T-cell (primary cell): ENCODE measurements at places on chromosomes 11 and 22.

DNA sequence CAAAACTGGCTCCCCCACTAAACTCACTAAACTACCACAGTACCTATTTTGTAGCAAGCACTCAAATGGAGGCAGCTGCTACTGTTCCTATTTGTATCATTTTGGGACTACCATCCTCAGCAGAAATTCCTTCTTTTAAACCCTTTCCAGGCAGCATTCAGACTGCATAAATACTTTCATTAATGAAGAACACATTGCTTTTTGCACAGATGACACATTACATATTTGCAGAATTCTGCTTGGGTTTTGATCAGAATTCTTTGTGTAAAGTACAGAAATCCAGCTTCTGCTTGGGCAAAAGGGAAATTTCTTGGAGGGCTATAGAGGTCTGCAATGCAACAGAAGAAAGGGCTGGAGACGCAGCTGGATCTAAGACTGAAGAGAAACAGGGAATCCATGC, 24.2 kb downstream of the RBX1 start:
- no peak for DNase-seq

DNA sequence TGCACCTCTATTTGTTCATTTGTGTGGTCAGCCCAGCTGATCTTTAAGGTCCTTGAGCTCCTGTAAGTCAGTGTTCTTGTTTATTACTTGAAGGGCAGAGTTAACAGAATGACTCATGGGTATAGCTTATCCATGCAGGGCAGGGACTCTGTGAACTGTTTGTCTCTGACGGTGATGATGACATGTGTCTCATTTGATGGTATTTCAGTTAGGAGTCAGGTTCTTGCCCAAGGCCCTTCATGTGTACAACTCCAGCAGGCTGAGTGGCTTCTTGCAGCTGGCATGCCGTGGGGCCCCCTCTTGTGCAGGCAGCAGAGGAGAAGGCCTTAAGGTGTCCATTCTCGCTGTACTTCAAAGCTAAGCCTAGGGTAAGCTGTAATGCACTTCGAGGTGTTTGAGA, 165.1 kb downstream of the DBX1 start:
- no peak for DNase-seq

- no peak for DNase-seq
Observed at GRCh38 chr11:2588809-2589537, 110.8 kb downstream of the KCNQ1OT1 start.

- DNase-seq, result no peak
Observed at GRCh38 chr11:63769714-63770455, 1.3 kb upstream of the ZFTA start.

GRCh38 chr11:27370374-27370773, 7.4 kb upstream of the CCDC34 start:
- DNase-seq, result no peak

DNA sequence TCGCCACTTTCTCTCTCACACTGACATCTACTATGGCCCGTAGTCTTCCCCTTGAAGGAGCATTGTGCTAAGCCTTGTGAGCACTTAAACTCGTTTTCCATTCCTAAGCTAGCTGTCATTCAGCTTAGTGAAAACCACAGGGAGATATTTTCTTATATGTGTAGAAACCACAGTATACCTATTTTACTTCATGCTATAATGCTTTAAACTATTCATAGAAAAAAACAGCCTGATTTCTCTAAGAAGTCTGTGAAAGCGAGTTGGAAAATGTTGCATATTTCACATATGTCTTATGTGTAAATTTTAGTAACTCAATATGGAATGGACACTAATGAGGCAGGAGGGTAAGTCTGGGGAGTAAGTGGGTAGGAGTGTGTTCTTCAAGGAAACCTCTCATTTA, 194.3 kb upstream of the CTSC start:
- DNase-seq, result no peak

DNA sequence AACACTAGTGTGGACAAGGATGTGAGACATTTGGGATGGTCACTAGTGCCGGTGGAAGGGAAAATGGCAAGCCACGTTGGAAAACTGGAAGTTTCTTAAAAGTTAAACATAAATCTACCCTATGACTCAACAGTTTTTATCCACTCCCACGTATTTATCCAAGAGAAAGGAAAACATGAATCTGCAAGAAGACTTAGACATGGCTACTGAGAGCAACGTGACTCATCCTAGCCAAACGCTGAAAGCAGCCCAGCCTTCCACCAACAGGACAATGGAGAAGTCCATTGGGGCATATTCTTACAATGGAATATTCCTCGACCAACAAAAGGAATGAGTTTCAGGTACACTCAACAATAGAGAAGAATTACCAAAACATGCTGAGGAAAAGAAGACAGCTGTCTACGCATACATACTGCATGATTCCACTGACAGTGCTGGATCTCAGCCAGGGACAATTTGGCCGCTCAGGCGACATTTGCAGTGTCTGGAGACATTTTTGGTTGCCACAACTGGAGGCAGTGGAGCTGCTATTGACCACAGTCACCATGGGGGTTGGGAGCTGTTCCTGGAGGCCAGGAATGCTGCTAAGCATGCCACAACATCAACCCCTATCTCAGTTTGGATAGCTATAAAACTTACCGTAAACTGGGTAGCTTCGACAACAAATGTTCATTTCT, 21.2 kb downstream of the SYT13 start:
- no peak for DNase-seq

DNA sequence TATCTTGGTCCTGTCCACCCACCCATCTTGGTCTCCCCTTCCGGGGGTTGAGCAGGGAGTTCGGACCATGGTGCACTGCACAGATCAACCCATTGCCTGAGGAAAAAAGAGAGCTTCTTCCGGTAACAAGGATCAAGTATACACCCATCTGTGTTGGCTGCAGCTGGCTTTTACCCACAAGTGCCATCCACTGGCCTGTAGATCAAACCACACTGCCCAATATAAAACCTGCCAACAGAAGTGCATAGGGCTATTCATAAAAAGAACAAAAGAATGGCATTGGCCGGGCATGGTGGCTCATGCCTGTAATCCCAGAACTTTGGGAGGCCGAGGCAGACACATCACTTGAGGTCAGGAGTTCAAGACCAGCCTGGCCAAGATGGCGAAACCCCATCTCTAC, 94.5 kb downstream of the ZC3H12C start:
- no peak for DNase-seq

GRCh38 chr11:66766681-66767080, 37.7 kb upstream of the SPTBN2 start:
- no peak for DNase-seq

DNA sequence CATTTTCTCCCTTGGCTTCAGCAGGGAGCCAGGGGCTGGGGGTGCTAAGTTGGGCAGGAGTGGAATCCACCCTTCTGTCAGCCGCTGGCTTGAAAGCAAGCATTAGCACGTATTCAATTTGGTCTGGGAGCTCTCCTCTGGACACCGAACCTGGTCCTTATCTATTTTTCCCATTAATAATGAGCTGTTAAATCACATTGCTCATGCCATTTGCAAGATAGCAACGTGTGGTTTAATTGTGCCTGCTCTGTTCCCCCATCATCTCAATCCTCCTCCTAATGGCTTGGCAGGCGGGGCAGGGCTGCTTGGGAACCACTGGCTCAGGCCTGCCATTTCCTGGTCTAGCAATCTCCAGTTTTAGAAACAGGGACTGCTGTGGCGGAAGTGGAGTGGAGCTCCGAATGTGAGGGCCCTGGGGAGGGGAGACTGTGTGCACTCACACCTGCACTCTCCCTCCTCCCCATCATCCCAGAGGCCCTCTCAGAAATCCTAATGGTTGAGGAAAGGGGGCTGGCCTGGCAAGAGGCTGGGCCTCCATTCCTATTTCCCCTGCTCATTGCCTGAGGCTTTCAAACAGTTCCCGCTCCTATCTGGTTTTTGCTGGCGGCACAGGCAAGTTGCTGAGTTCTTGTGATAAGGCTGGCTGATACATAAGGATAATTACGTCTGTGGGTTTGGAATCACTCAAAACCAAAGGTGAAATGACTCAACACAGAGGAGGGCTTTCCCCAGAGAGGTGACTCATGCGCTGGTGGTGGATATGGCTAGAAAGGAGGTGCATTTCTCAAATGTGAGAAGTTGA, 201.2 kb upstream of the E2F8 start:
- DNase-seq, result no peak

DNA sequence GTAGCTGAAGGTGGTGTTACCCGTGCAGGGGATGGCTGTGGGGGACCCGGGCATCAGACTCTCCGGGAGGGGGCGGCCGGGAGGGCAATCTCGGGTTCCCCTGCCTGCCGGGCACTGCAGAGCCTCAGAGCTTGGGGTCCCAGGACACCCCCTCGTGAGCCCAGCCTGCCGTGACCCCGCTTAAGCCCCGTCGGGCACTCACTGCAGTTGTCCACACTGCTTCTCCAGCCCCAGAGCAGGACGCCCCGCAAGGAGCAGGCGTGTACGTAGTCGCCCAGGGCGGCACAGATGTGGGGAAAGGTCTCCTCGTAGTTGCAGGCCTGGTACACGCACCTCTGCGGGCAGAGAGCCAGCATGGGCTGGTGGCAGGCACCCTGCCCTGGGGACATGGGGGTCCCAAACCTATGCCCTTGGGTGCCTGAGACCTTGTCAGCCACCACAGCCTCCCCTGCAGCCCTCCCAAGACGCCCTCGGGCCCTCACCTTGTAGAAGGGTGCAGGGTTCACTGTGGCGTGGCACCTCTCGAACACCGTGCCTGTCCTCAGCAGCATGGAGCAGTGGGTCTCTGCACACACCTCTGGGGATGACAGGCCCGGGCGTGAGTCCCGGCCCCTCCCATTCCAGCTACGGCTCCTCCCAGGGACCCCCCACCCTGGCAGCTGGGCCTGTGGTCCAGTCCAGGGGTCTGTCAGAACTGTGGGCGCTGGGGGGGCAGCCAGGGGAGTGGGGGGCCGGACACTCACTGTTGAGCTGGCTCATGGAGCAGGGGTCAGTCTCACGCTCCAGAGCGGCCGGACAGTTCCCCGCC, 8.8 kb downstream of the MUC6 start:
- DNase-seq, result no peak

DNA sequence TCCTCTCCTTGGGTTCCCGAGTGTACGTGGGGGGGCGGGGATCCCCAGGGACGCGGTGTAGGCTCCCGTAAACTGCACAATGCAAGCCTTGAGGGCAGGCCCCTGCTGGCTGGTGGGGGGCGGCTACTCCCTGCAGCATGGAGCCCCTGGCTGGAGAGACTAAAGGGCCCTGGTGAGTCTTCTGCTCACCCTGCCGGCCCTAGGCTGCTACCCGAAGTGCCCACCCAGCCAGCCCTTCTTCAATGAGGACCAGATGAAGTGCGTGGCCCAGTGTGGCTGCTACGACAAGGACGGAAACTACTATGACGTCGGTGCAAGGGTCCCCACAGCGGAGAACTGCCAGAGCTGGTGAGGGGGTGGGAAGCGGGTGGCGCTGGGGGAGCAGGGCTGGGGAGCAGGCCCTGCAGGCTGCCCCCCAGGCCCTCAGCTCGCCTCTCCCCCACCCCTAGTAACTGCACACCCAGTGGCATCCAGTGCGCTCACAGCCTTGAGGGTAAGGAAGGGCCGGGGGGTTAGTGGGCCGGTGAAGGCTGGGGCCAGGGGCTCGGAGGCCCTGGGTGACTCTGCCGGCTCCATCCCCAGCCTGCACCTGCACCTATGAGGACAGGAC, 16.8 kb downstream of the MUC5B start:
- no peak for DNase-seq

DNA sequence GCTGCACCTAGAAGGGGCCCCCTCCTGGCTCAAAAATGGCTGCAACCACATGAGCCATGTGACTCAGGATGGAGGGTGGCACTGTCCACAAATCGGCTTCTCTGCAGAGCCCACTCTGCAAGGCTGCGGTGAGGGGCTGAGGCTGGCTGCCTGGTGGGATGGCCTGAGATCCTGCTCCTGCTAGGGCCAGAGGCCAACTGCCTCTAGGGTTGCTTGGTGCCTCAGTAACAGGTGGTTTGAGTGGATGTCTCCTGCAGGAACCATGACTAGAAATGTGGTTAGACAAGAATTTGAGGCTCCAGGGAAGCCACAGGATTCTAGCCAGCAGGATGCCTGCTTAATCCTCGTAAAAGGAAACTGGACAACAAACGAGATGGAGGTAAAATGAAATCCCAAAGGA, 17.1 kb downstream of the PATZ1 start:
- DNase-seq, result no peak

DNA sequence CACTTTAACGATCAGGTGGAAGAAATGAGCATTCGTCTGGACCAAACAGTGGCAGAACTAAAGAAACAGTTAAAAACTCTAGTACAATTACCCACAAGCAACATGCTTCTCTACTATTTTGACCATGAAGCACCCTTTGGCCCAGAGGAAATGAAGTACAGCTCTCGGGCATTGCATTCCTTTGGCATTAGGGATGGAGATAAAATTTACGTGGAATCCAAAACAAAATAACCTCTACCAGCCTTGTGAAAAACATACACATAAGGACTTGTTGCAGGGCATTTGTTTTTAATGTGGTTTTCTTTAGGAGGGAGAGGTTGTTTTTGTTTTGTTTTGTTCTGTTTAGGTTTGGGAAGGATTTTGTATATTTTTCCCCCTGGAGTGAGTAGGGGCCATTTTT, 14.2 kb upstream of the TECTA start:
- DNase-seq, result no peak

DNA sequence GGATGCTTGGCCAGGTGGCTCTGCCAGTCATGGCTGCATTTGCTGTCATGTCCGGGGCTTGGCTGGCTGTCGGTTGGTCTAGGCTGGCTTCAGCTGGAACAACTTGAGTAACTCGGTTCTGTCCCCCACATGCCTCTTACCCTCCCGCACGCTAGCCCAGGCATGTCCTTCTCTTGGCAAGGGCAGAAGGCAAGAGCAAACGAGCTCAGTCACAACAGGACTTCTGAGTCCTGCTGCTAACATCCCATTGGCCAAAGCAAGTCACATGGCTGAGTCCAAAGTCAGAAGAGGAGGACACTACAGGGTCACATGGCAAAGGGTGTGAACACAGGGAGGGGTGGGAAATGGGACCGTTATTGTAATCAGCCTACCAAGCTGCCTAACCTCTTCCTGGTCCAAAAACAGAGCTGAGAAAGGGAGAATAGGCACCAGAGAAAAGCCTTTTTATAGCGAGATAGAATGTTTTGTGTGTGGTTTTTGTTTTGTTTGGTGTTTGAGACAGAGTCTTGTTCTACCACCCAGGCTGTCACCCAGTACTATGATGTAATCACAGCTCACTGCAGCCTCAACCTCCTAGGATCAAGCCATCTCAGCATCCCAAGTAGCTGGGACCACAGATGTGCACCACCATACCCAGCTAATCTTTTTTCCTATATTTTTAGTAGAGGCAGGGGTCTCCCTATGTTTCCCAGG, 81.9 kb downstream of the MN1 start:
- DNase-seq, result no peak

- DNase-seq, result no peak
Observed at GRCh38 chr22:45398214-45398613, 15.2 kb downstream of the SMC1B start.

GRCh38 chr22:32411402-32411801, 645 bp downstream of the RTCB start:
- DNase-seq, result no peak

DNA sequence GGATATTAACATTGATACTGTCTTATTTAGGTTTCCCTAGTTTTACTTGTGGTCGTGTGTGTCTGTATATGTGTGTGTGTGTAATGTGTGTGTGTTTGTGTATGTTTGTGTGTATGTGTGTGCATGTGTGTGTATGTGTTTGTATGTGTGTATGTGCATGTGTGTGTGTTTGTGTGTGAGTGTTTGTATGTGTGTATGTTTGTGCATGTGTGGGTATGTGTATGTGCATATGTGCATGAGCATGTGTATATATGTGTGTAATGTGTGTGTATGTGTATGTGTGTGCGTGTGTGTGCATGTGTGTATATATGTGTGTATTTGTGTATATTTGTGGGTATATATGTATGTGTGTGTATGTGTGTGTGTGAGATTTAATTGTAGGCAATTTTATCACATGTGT, 17.3 kb upstream of the DNAL4 start:
- DNase-seq, result no peak
